ENCODE measurements at places on chromosomes 12 and 14. TPM values are rescaled to one million over a fixed set of nuclear protein-coding genes. Genes with fewer than 3 reads are reported as not detected.

Gene KIF21A
- 49.0 TPM for total RNA-seq

Gene RTL1
- not detected for total RNA-seq

Gene RFX4
- total RNA-seq: not detected

Gene ARHGEF40
- 17.7 TPM for total RNA-seq

Gene SLC24A4
- 0.39 TPM for total RNA-seq

Gene RNASE3
- not detected for total RNA-seq

Gene EML1
- 41.4 TPM for total RNA-seq

Gene NR4A1
- total RNA-seq: 190 TPM

Gene CEBPE
- total RNA-seq: not detected

Gene NPAS3
- total RNA-seq: 2.1 TPM

Gene NOC4L
- total RNA-seq: 10.1 TPM

Gene GTF2A1
- total RNA-seq: 27.2 TPM

Gene CPNE6
- 0.12 TPM for total RNA-seq

Gene TROAP
- 0.91 TPM for total RNA-seq

GRCh38 chr12:124497658-124498057 lies 69.8 kb downstream of the NCOR2 start:
- peak; percentile 72 for DNase-seq

DNA sequence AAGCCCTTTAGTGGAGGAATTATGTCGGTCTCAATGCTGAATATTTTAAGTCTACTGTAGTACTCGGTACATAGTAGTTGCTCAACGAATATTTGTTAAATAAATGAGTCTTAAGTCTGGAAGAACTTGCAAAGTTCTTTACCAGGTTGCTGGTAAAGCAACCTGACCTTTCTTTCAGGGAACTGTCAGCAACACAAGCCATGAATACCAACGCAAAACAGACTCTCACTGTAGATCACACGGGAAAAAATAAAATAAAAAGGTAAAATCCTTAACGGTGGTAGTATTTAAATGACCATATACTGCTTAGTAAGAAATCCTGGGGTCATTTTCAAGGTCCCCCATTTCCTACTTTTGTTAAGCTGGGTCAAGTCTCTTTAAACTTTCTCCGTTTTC lies 447 bp upstream of the NUBPL start:
- DNase-seq: no peak

DNA sequence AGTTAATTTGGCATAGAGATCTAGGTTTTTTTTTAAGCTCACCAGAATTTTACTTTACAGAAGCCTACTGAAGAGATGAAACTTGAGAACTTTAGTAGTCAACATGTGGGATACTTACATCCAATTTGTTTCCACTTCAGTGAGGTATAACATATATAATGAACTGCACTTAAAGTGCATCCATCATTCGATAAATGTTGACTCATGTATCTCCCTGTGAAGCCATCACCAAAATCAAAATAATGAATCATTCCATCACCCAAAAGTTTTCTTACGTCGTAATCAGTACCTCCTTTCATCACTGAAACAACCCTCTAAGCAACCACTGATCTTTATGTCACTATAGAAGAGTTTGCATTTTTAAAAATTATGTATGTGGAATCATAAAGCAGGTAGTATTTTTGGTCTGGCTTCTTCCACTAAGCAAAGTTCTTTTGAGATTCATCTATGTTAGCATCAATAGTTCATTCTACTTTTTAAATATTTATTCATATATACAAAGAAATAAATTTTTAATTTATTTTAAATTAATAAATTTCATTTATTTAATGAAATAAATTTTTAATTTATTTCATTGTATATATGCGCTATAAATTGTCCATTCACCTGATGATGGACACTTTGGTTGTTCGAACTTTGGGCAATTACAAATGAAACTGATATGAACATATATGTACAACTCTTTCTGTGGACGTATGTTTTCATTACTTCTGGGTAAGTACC lies 2.0 kb upstream of the CPNE8 start:
- DNase-seq: no peak

DNA sequence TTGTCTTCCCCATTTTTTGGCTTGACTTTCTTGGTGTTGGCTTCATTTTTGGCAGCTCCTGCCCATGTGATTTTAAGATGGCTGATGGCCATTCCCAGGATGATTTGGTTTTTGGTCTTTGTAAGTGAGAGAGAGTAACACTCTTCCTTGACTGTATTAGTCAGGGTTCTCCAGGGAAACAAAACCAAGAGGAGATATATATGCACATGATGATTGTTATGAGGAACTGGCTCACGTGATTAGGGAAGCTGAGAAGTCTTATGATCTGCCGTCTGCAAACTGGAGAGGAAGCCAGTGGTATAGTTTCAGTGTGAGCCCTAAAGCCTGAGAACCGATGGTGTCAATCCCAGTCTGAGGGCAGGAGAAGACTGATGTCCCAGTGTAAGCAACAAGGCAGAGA lies 146.6 kb downstream of the NRXN3 start:
- DNase-seq: no peak

GRCh38 chr12:12191008-12191407 lies 75.8 kb downstream of the LRP6 start:
- no peak for DNase-seq

GRCh38 chr12:64752833-64753238 lies 6.4 kb downstream of the GNS start:
- no peak for DNase-seq

- peak; percentile 10 for DNase-seq
These were observed 417 bp downstream of the GLS2 start for GRCh38 chr12:56487448-56488040.

DNA sequence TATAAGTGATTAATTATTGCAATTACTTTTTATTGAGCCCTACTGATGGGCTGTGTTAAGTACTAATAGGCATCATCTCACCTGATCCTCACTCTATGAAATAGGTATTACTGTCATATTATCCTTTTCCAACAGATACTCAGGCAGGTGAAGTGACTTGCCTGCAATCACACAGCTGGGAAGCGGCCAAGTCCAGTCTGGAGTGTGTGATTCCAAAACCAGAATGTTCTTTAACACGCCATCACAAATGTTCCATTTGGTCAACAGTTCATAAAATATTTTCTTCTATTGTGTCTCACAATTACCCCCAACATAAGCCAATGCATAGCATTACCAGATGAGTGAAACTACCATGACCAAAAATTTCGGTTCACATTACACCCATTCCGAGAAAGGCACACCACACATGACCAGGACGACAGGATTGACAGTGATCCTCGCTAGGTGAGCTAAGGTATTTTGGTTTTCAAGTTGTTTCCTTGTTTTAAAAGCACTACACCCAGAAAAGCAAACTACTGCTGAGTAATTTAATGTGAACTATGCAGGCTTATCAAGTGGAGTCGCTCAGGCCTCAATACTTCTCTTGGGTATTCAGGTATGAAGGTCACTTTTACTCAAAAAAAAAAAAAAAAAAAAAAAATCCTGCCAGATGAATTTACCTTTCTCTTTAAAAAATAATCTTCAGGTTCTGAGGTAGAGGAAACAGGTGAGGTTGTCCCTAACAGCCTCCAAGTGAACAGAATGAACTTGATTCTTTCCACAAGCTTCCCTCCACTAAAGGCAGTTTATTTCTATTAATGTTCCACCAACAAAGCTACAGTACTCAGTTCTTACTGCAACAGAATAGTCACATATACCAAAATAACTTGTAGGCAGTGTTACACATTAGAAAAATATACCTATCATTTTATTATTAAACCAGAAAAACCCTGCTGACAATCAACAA lies 2.4 kb downstream of the VPS37B start:
- no peak for DNase-seq

DNA sequence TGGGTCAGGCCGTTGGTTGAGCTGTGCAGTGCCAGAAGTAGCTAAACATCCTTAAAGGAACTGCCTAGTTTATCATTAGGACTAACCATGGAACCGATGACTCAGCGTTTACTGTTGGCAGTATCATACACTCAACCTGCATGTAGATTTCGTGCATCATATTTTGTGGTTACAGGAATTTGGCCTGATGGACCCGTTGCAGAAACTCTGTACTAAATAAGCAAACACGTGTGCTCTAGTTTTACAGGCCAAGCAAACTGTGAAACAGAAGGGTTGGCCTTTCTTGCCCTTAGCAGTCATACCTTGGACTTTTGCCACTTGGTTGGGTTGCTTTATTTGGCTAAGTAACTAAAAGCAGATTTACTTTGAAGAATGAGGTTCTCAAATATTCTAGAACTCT lies 35.6 kb downstream of the DGLUCY start:
- DNase-seq: no peak

DNA sequence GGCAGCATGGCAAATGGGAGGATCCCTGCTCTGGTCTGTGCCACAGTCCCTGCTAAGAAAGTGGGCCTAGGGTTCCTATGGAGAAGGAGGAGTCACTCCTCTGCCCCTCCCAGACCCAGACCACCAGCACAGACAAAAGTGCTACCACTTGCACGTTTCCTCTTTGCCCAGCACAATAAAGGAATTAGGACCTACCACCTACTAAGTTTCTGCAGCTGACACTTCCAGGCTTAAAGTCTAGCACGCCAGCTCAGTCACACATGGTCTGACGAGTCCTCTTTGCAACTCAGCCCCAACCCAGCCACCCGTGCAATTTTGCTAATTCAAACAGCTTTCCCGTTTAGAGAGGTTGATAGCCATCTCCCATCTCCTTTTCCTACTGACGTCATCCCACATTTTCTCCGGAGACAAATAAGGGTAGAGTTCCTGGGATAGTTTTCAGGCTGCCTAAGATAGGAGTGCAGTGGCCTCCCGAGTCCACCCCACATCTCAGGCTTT lies 66.2 kb upstream of the PTGR2 start:
- peak; percentile 43 for DNase-seq

GRCh38 chr12:84413656-84414055 lies 498.9 kb downstream of the SLC6A15 start:
- DNase-seq: no peak

DNA sequence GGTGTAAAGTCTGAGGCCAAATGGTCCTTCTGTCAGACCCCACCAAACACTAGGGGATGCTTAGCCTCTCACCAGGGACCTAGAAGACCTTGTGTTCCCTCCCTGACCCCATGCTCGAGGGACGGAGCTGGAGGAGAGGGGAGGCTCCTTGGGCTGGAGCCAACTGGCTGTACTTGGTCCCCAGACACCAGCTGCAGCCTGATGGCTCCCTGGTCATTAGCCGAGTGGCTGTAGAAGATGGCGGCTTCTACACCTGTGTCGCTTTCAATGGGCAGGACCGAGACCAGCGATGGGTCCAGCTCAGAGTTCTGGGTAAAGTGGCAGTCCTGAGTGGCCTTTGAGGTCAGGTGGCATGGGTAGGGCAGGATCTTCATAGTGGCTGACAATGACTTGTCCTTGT lies 29.0 kb downstream of the PAPLN start:
- no peak for DNase-seq

GRCh38 chr14:85616386-85616885 lies 86.5 kb downstream of the FLRT2 start:
- no peak for DNase-seq

- DNase-seq: no peak
These were observed 2.5 kb downstream of the TRAF3 start for GRCh38 chr14:102779574-102780315.

GRCh38 chr14:58296726-58297125 lies 1.6 kb upstream of the ARID4A start:
- DNase-seq: no peak

DNA sequence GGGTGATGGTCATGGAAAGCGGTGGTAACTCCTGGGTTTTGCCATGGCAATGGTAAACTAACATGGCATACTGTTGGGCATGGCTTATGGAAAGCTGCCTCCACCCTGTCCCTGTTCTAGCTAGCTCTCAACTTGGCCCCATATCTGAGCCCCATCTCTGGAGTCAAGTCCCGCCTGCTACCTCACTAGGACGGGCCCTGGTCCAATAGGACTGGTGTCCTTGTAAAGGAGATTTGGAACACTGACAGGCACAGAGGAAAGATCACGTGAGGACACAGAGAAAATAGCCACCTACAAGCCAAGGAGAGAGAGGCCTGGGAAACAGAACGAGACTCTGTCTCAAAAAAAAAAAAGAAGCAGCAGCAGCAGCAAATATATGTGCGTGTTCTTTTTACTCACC lies 59.8 kb downstream of the RNFT2 start:
- DNase-seq: peak; percentile 32

- peak; percentile 50 for DNase-seq
These were observed 23.1 kb upstream of the LRTM2 start for GRCh38 chr12:1797011-1797901.

Measured in heart right ventricle (tissue), 16 donors.